ENCODE measurements at places on chromosomes 11 and 22.
A peak's percentile ranks its signal among the peaks of the same experiment; 100 is the strongest.

DNA sequence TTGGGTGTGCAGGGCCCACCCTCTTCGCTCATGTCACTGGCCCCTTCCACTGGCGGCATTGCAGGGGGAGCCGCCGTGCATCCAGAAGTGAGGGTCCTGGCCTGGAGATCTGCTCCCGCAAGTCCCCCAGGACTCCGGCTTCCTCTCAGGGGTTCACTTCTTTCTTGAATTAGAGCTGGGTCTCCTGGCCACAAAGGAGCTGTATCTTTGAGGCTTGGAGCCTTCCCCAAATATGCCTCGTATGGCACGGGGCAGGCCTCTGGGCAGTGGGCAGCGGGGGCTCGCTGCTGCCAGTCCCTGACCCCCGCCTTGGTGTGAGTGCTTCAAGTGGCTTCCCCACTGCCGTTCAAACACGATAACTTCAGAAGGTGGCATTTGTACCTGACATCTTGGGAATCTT, 7.4 kb upstream of the IFITM3 start:
- DNase-seq: no peak

DNA sequence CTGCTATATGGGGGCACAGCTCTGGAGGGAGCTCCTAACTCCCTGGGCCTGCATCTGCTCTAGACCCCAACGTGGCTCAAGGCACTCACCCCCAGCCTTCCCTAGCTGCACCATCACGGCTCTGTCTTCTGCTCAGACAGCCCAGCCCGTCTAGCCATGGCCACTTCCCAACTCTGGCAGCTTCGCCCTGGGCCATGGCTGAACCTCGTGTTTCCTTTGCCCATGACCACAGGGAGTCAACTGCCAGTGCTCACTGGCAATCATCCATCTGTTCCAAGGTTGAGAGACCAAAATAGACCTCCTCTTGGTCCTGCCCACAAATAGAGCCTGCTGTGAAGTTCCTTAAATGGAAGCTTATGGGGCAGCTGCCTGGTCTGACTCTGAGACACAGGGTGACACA, 5.4 kb downstream of the LMO1 start:
- DNase-seq: no peak

DNA sequence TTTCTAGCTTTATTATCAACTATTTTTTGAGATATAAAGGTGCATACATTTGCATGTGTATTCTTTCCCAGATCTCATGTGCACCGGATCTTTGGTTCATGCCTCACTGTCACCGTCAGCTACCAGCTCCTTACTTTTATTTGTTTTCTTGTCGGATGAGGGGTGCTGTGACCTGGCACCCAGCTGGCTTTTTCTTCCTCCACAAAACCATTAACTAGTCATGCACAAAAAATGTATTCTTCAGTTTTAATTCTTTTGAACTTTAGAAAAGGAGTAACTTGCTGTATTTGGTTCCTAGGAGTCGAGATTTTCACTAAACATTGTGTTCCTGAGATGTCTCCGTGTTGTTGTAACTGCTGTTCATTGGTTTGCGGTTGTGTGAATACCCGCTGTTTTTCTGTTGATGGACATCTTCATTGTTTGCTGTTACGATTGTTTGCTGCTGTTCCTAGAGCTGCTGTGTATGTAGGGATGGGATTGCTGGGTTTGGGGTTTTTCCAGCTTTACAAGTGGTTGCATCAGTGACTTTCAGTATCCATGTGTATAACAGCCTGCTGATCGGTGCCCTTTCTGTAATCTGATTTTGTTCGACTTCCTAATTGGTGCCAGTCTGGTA, 39.4 kb downstream of the MOV10L1 start:
- peak; percentile 21 for DNase-seq

DNA sequence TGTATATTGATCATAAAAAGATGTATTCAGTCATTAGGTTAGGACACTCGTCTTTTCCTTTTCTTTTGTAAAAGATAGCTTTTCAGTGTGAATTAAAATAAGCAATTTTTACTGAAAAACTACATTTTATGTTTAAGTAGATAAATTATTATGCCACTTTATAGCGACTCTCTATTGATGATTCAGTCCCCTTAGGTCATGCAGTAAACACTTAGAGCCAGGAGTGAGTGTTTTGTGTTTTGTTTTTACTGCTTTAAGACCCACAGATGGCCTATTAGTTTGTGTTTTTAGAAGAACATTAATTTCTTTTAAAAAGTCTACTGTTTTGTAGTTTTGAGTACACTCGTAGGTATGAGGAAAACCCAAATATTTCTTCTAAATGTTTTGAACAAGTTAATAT, 86.6 kb downstream of the YAP1 start:
- no peak for DNase-seq

GRCh38 chr11:24588081-24588480, 91.2 kb downstream of the LUZP2 start:
- peak; percentile 75 for DNase-seq

- no peak for DNase-seq
These were observed 161.1 kb downstream of the NAV2 start for GRCh38 chr11:19873730-19874129.

GRCh38 chr11:85028329-85029101, 598.6 kb downstream of the DLG2 start:
- DNase-seq: no peak

- no peak for DNase-seq
These were observed 39.9 kb downstream of the IGSF9B start for GRCh38 chr11:133916784-133917440.

DNA sequence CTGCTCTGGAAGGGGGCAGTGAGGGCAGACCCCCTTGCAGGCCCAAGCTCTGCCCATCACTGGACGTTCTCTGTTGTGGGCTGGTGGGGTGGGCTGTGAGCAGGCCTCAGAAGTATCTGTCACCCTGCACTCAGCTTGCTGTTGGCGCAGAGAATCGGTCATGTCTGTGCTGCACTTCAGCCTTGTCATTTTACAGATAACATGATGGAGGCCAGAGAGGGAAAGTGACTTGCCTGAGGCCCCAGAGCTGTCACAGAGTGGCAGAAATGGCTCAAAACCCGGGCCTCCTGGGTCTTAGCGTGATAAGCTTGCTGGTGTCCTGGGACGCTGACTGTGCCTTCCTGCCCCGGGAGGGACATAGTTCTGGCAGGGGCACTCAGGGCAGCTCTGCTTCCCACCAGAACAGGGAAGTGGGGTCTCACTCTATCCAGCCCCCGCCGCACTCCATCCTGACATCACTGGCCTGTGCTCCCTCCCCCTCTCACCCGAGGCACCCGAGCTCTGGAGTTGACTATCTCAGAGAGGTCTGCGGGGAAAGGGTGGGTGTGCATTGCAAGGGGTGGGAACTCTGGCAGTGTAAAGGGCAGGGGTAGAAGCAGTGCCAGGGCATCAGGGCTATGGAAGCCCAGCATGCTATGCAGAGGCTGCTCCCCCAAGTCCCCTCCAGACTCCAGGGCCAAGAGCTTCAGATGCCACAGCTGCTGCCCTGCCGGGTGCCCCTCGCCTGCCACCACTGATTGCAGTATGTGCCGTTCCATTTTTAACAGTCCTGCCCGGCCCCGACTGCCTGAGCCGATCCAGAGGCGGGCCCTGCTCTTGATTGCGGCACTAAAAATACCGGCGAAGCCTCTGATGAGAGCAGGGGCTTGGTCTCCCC, 50.4 kb upstream of the NECTIN1 start:
- no peak for DNase-seq

DNA sequence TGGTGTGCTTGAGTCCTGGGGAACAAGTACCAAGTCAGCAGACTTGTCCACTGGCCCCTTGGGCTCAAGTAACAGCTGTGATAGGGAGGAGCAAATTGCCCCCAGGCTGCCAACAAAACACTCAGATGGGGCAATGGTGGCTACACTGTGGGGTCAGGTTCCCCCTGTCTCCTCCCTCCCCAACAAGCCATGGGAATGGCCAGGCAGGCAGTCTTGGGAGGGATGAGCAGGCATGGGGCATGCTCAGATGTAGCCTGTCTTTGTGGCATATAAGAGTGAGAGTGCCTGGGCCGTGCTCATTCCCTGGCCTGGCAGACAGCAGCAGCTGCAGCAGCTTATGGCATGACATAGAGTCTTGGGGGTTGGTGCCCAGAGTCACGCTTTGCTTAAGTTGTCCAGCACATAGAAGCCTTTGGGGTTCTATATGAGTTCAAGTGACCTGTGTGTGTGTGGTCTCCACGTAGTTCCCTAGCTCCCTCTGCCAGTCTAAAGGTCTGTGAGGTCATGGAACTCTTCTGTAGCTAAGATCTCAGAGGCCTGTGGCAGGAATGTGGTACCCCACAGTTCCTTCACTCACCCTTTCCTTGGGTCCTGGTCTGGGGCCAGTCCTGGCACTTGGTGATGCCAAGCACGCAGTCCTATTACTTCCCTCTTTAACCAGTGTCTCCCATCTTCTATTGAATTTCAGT, 44.7 kb downstream of the BIRC2 start:
- no peak for DNase-seq

DNA sequence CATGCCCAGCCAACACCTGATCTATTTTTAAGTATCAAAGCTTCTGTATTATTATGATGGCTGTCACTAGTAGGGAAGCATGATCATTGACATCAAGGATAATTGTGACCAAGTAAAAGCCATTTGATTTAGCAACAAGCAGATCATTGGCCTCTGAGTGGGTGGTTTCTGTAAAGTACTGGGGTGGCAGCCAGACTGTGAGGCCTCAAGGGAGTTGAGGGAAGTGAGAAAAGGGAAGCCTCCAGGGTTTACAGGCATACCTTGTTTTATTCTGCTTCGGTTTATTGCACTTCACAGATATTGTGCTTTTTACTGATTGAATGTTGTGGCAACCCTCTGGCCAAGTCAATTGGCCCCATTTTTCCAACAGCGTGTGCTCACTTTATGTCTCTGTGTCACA, 60.1 kb downstream of the PRR5L start:
- no peak for DNase-seq

- DNase-seq: no peak
These were observed 37.0 kb upstream of the PAK1 start for GRCh38 chr11:77510851-77511250.

DNA sequence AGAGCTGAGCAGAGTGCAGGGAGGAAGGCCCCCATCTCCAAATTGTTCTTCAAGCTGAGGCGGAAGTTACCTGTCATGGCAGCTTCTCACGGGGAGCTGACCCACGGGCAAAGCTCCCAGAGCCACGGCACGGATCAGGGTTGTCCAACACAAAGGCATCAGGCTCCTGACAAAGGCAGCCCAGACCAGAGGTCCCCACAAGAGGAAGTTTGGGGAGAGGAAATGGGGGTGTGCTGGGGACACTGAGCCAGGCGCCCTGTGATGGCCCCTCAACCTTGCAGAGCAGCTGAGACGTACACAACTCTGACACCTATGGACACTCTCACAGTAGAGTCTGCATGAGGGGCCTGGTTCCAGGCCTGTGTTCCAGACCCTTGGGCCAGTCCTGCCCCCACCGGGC, 95.6 kb downstream of the CTTN start:
- no peak for DNase-seq

DNA sequence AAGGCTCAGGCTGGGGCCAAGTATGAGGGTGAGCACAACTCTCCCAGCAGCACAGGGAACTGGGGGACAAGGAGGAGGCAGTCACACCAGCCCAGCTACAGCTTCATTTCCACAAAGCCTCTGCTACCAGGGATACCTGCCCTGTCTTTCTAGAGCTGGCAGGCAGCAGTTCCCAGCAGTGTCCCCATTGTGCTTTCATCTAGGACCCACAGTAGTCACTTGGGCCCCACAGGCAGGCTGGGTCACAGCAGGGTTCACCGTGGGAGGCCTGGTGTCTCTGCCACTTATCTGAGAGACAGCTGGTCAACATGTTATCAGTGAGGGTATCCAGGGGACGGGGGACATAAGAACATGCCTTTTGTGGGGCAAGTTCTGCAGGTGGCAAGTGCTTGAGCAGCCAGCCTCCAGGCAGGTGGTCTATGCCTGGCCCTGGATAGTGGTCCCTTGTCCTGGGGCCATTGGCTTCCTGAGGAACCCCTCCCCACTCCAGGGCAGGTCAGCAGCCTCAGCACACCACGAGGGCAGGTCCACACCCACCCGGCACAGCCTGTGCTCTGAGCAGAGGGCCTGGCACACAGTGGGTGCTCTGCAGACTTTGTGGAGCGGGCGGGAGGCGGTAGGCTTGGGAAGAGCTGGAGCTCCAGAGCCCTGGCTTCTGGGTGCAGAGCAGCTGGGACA, 29.9 kb downstream of the GNAZ start:
- no peak for DNase-seq

DNA sequence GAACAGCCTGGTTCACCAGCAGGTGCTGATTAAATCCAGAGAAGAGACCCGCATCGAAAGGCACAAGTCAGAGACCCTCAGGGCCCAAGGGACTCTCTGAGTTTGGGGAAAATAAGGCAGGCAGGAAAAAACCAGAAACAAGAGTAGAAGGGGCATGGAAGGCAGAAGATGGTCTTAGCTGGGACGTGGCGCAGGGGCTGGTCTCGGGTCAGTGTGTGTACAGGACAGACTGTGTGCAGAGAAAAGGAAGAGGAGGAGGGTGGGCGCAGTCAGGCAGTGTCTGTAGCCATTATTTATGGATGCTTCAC, 31.3 kb downstream of the PPP2R1B start:
- DNase-seq: no peak

DNA sequence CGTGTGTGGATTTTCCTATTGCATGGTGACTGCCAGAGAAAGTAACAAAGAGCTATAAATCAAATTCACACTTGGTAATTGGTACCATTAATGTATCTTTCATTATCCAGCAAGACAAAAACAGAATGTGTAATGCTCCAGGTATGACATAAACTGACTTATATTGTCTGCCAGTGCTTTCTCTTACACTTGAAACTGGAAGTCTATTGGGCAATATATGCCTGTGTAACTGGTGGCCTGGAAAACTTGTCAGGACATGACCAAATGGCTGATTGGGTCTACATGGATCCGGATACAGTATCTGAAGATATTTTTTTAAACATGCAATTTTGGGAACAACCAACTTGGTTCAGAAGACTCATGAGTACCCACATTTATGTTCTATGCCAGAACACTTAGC, 174.6 kb upstream of the ARHGAP42 start:
- no peak for DNase-seq

DNA sequence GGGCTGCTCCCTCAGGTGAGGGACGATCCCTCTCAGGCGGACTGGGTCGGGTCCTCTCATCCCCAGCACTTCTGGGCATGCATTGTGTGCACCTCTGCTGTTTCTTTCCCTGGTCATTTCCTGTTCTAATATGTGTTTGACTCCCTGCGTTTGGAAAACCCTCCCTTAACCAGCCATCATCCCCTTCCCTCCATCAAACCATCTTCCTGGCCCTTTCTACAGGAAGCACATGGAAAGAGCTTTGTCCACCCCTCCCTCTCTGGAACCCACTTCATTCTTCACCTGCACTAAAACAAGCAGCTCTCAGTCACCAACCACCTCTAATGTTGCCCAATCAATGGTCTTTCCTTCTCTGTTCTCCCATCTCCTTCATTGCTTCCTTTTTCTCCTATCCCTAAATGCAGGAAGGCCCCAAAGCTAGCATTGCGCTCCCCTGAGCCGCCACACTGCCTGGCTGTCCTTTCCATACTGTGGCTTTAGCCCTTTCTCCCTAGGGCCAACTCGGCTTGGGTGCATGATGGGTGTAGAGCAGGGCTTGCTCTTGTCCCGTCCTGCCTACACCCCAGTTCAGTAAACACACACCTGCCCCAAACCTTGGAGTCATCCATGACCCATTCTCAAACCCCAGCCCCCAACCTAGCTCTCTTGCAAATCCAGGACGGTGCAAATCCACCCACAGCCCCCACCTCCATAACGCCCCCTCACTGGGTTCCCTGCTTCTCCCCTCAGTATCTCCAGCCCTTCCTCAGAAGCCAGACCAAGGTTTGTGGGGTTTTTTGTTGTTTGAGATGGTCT, 5.4 kb upstream of the GAS2L1 start:
- no peak for DNase-seq

GRCh38 chr11:6598555-6598954, 4.9 kb downstream of the RRP8 start:
- DNase-seq: no peak

All from fibroblast of skin of right biceps (primary cell).